Cortex of kidney (tissue), 1 donor: ENCODE measurements at places on chromosomes 1 and 21.

GRCh38 chr1:172517081-172517480 lies 15.9 kb upstream of the SUCO start:
- DNase-seq, result no peak

- no peak for DNase-seq
Observed at GRCh38 chr1:114549137-114549536, 32.3 kb downstream of the BCAS2 start.

DNA sequence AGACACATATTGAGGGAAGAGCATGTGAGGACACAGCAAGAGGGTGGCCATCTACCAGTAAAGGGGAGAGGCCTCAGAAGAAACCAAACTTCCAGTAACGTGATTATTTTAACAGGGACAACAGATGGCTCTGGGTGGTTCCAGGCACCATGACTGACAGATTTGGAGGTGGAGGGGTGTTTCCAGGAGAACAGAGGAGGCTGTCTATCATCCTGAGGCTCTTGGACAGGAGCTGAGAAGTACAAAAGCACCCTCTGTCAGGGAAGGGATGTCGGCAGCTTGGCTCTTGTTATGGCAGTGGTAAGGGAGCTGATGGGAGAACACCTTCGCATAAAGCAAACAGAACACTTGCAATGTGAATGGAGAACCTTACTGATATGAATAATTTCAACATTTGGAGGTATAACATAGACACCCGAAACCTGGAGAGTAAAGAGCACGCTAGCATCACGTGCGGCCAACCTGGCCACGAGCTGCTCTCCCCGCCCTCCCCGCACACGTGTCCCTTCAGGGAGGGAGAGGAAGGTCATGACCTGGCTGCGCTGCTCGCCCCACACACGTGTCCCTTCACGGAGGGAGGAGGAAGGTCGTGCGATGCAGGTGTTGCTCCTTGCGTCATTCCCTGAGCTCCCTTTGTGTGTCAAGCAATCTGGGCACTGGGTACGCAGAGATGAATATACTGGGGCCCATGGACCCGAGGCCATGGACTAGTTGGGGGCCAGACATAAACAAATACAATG lies 37.5 kb upstream of the NLRP3 start:
- no peak for DNase-seq

GRCh38 chr21:42048870-42049577 lies 22.1 kb upstream of the UMODL1 start:
- DNase-seq, result no peak

- DNase-seq, result no peak
Observed at GRCh38 chr1:5995871-5996630, 3.8 kb upstream of the NPHP4 start.

GRCh38 chr1:230713915-230714764 lies at the start of gene AGT:
TSS of gene AGT (minus strand) at chr1:230714122. CDS start at chr1:230710823, 3,299 bp downstream.
- DNase-seq, result no peak

GRCh38 chr1:158283965-158284364 lies 5.8 kb upstream of the CD1C start:
- no peak for DNase-seq

DNA sequence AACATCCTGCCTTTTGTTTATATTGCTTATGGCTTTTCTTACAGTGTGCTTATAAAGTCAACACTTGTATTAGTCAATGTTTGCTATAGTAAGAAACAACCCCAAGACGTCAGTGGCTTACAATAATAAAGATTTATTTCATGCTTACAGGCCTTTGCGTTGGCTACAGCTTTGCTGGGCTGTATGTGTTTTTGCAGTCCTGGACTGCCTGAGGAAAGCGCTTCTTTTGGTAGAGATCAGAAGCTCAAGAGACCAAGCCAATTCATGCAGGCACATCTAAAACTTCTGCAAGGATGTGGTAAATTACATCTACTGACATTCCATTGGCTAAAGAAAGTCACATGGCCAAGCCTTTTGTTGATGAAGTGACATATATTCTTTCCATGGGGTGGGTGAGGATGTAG lies 17.5 kb upstream of the PRKAA2 start:
- DNase-seq, result no peak

DNA sequence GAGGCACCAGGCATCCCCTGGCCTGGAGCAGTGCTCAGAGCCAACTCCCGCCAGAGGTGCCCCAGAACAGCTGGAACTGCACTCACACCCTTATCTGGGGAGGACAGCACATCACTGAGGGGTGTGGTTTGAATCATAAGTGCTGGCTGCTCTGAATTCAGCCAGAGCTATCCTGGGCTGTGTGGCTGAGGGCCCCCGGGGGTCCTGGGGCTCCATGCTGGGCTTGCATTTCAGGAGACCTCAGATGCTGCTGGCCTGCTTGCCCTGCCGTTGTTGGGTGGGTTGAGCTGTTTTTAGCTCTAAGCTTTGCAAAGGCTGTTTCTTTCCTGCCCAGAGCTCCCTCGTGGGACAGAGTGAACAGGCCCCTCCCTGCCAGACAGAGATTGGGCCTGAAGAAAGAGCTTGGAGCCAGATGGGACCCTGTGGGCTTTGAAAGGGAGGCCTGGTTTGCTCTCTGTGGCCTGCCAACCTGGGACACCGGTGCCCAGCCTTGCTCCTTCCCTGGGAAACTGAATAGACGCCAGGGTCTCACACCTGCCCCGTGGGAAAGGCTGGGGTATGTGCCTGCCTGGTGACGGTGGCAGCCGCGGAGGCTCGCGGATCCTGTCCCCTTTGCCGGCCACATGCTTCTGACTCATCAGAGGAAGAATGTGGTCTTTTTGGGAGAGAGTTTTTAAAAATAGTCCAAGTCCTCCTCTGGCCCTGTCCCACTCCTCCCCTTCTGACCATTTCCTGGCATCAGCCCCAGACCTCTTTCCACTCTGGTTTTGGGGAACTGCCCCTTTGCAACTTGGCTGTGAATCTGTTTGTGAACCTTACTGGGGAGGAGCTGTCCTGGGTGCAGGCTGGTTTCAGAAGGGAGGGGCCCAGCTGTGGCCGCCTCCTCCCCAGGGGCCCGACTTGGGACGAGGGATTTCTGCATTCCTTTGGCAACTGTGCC lies 30.0 kb downstream of the ARHGEF10L start:
- DNase-seq, result no peak

DNA sequence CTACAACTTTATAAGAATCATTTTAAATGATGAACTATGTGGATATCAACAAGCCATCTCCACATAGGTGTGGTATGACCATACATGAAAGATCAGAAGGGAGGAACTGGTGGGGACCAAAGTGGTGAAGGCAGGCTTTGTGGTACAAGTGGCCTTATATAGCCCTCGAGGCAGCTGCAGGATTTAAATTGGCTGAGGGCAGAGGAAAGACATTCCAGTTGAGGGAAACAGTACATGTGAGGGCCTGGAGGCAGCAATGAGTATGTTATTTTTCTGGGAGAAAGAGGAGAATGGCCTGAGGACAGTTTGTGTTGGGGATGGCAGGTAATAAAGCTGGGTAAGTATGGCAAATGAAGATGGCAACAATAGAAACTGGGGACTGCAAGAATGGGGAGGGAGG lies 17.1 kb downstream of the OSCP1 start:
- no peak for DNase-seq

- no peak for DNase-seq
Observed at GRCh38 chr1:225937048-225937968, 3.7 kb downstream of the LEFTY2 start.

DNA sequence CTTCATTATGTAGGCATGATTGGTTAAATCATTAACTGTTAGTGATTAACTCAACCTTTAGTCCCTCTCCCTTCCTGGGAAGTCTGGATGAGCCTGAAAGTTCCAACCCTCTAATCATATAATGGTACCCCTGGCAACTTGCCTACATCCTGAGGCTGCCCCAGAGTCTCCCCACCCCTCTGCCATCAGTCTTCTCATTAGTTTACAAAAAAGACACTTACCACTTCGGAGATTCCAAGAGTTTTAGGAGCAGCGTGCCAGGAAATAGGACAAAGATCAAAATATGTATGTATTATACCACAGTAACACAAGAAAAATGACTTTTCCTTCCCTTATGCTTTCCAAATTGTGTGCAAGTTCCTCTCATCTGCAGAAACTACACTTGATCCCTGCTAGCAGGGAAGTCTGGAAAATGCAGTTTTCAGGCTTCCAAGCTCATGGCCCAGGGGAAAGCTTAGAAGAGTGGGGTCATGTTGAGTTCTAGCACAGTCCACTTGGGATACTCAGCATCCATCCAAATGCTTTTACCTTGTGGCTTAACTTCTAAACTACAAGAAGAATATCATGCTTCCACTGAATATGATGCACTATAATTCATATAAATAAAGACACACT lies 64.6 kb upstream of the PPIH start:
- DNase-seq, result no peak

- DNase-seq, result no peak
Observed at GRCh38 chr1:59268406-59268805, 28.5 kb upstream of the FGGY start.
